Left ventricle myocardium inferior (tissue), 1 donor: ENCODE measurements at places on chromosomes 2 and 18. TPM values are rescaled to one million over a fixed set of nuclear protein-coding genes. Genes with fewer than 3 reads are reported as not detected.

PKDCC gene
- total RNA-seq: 88.7 TPM

HRH4 gene
- 0.33 TPM for total RNA-seq

UGGT1 gene
- total RNA-seq: 30.3 TPM

TCF7L1 gene
- 7.0 TPM for total RNA-seq

ALPI gene
- not detected for total RNA-seq

RNU2-63P gene
- total RNA-seq: not detected

KLHL41 gene
- total RNA-seq: 163 TPM

MAP2 gene
- 6.2 TPM for total RNA-seq

ERICH2 gene
- total RNA-seq: 0.82 TPM

SAG gene
- not detected for total RNA-seq
